ENCODE measurements at places on chromosomes 7 and 10.

DNA sequence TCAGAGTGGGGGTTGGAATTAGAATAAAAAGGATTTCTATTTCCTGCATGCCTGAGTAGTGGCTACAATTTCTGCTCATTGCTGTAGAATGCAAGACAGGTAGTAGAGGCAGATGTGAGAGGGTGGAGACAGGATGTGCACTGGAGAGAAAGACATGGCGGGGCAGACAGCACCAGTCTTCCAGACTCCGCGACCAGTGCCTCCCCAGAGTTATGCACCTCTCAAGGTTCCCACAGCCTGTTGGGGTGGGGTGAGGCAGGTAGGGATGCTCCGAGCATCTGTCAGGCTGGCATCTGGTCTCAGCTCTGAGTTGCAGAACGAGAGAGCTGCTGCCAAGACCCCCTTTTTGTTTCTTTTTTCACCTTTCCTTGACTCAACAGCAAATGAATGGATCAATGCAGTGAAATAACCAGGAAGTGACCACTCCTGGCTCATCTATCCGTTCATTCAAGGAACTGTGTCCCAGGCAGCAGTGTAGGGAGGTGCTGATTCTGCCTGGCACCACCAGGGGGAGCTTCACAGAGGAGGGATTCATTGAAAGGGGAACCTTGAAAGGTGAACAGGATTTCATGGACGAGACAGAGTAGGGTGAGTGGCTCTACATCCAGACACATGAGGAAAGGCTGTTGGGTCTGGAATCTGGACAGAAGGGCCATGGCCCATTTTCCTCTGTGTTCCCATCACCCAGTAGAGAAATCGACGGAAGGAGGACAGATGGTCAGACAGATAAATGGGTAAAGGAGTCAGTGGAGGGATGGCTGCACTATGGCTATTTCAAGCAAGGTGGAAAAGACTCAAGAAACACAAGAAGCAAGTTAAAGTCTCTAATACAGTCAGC is 17.2 kb upstream of the SLC18A3 start:
- DNase-seq = no peak

GRCh38 chr10:125000366-125001312 is 58.7 kb downstream of the ZRANB1 start:
- no peak for DNase-seq

- no peak for DNase-seq
Measured at GRCh38 chr7:135599471-135599870, 41.8 kb downstream of the NUP205 start.

DNA sequence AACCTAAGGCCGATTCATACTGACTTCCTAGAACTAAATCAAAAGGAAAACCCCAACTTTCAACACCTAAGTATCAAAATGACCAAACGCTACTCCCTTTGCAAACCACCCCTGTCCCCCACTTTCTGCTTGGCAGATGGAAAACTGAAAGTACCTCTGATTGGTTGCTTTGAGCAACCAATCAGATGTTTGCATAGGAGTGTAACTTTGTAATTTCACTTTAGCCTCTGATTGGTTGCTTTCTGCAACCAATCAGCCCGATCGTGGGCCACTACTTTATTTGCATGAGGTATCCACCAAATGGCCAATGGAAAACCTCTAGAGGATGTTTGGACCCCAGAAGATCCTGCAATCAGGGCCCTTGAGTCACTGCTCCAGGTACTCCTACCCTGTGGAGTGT is 12.3 kb upstream of the SNX10 start:
- no peak for DNase-seq

DNA sequence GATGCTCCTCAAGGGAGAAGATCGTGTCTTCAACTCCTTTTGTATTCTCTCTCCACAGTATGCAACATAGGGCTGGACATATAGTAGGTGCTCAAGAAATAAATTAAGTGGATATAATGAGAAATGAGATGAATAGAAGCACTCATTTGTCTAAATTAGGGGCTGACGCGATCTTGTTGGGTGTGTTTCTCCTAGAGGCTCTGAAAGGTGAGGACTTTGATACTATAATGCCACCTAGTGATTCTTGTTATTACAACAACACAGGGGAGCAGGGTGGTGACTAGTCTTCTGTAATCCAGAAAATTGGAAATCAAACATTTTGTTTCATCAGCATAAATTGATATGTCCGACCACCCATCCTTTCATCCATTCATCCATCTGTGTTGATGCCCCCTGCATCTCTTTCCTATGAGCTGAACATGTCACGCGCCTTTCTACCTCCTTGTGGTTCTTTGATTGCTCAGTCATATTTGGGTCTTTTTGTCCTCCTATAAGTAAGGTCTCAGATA is 3.5 kb upstream of the CFAP58 start:
- no peak for DNase-seq

GRCh38 chr7:13466874-13467547 is 522.5 kb downstream of the ETV1 start:
- no peak for DNase-seq

- no peak for DNase-seq
Measured at GRCh38 chr7:142337054-142338001, 79.5 kb upstream of the PRSS58 start.

DNA sequence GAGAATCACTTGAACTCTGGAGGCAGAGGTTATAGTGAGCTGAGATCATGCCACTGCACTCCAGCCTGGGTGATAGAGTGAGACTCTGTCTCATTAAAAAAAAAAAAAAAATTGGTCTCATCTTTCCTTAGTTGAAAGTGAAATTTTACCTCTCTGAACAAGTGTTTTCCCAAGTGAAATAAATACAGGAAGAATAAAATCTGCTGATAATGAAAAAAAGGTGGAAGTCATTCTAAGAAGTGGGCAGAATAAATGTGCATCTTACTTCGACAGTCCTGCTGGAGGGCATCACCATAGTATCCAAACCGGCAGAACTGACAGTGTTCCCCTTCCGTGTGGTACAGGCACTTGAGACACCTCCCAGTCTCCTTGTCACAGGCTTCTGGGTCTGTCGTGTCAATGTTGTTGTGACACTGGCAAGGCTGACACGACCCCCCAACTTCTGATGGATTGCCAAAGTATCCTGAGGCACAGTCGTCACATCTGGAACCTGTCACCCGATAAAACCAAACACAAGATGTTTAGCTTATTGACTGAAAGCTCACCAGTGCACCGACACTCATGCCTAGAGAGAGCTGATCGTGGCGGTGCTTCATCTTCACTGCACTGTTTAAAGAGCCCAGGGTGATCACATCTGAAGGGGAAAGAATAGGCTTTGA is 49.6 kb downstream of the LAMB1 start:
- no peak for DNase-seq

DNA sequence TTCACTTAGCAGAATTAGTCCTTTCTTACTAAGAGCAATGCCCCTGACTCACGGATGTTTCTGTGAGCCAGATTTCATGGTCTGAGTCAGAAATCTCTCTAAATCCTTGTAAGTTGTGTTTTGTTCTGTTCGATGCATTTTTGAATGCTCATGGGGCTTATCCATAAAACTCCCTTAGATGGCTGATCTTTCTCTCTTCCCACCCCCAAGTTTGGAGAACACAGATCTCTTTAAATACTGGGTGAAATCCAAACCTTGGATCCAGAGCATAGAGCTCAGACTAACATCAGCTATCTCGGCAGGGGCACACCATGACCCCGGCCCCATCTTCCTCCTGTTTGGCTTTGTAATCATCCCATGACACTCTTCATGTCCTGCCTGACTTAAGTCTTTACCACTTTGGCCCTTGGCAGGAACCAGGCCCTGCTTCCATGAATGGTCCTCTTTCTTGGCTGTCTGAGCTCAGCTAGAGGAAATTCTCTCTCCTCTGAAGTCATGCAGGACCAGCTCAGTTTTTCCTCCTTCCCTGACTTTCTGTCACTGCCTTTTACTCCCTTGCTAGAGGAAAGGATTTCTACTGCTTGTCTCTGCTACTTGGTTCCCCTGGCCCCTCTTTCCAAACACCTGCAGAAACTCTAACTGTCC is 120.4 kb upstream of the RAB11FIP2 start:
- no peak for DNase-seq

DNA sequence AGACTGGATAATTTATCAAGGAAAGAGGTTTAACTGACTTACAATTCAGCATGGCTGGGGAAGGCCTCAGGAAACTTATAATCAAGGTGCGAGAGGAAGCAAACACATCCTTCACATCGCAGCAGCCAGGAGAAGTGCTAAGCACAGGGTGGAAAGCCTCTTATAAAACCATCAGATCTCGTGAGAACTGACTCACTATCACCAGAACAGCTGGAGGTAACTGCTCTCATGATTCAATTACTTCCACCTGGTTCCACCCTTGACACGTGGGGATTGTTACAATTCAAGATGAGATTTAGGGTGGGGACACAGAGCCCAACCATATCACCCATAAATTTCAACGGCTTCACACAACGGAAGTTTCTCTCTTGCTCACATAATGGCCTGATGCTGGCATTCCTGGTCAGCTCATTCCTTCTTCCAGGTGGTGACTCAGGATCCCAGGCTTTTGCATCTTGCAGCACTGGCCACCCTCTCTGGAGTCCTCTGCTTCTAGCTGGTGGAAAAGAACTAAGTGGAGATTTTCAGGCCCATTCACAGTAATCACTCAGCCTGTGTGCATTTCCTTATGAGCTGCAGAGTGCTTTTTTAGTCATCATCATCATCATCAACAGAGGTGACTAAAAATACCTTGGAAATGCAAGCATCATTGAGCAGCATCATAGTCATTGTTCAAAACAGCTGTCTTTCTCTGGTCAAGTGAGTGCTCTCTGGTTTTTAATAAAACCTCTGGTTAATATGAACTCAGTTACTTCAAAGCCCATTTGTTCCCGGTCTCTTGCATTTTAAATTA is 308.1 kb downstream of the SFMBT2 start:
- no peak for DNase-seq

GRCh38 chr7:132817949-132818348 is 241.7 kb upstream of the PLXNA4 start:
- DNase-seq = no peak

GRCh38 chr7:155667241-155667829 is 22.9 kb downstream of the RBM33 start:
- no peak for DNase-seq

GRCh38 chr7:32809871-32810270 is 81.7 kb downstream of the KBTBD2 start:
- no peak for DNase-seq

DNA sequence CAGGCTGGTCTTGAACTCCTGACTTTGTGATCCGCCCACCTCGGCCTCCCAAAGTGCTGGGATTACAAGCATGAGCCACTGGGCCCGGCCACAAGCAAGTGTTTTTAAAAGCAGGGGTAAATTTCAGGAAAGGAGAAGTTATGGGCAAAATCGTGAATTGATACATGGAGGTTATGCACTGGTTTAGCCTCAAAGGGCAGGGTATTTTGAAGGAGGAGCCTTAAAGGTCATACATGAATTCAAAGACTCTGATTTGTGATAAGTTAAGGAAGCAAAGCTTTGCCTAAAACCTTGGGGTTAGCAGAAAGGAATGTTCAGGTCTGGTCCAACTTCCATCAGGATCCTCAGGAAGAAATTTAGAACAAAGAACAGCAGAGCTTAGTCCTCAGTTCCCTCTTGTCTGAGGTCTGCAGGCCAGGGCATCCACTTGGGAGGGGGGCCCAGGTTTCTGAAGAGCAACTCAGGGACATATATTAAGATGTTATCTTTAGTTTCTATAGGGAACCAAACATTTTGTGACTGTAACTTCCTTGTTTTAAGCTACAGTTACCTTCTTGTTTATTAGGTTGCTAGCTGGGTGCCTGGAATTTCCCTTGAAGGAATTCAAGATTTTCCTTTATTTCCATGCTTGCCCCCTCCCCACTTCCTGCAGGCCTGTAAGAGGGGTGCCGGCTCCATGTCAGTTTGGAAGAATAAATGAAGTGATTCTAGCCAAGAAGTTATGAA is 2.8 kb upstream of the REPIN1 start:
- no peak for DNase-seq

GRCh38 chr10:73888514-73888913 is 14.2 kb upstream of the CAMK2G start:
- no peak for DNase-seq

- no peak for DNase-seq
Measured at GRCh38 chr10:99560277-99561126, 27.8 kb downstream of the NKX2-3 start.

DNA sequence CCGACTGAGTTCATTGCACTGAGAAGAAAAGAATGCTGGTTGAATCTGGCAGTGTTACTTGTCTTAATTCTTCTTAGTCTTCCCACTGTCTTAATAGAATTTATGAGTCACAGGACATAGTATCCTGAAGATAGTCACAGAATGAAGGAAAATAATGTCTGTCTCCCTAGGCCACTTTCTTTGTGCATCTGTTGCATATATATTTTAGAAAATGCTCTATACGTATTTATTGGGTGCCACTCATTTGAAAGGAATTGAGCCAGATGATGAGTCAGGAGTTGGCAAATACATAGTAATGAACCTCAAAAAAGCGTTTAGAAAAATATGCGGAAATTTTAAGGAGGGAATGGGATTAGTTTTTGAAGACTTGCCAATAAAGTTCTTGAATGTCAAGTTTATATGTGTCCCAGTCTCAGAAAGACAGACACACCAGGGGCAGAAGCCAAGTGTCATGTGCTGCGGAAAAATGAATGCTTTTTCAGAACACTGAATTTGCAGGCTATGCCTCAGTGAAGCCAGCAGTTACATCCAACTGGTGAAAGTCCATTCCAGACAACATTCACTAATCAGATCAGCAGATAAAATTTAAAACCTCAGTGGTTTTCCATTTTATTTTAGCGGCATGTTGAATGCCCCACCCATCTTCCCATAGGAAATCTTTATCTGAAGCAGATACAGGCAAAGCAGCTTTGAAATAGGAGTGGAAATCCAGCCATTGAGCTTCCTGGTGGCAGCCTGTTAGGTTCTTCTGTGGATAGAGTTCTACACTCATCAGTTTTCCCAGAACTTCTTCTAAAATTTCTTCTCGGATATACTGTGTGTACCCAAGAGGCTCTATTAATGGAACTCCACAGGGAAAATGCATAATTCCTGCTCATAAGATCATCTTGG is 308.4 kb downstream of the BICC1 start:
- DNase-seq = no peak

- no peak for DNase-seq
Measured at GRCh38 chr7:143422033-143422432, 13.4 kb upstream of the EPHA1 start.

GRCh38 chr10:76036111-76036940 is 604.9 kb downstream of the LRMDA start:
- no peak for DNase-seq

DNA sequence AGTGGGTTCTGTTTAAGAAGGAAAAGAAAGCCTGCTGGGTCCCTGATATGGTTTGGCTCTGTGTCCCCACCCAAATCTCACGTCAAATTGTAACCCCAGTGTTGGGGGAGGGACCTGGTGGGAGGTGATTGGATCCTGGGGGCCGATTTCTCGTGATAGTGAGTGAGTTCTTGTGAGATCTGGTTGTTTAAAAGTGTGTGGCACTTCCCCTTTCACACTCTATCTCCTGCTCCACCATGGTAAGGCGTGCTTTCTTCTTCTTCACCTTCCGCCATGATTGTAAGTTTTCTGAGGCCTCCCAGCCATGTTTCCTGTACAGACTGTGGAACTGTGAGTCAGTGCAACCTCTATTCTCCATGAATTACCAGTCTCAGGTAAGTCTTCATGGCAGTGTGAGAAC is 42.6 kb downstream of the INPP5A start:
- no peak for DNase-seq

GRCh38 chr10:96889415-96890171 is 57.5 kb downstream of the LCOR start:
- DNase-seq = no peak

GRCh38 chr7:8436965-8437364 is 3.6 kb downstream of the NXPH1 start:
- no peak for DNase-seq

- DNase-seq = no peak
Measured at GRCh38 chr10:21475393-21475792, 50.1 kb downstream of the SKIDA1 start.

GRCh38 chr10:24701447-24701846 is 22.2 kb downstream of the ARHGAP21 start:
- no peak for DNase-seq

- no peak for DNase-seq
Measured at GRCh38 chr10:71011141-71011540, 122.8 kb upstream of the PCBD1 start.
